ENCODE measurements at places on chromosomes 5 and 9.

- DNase-seq, result peak; percentile 28
Observed at GRCh38 chr5:169980418-169981053, at the start of gene INSYN2B. TSS of gene INSYN2B (minus strand) at chr5:169980495. CDS start at chr5:169883898, 96,597 bp downstream.

DNA sequence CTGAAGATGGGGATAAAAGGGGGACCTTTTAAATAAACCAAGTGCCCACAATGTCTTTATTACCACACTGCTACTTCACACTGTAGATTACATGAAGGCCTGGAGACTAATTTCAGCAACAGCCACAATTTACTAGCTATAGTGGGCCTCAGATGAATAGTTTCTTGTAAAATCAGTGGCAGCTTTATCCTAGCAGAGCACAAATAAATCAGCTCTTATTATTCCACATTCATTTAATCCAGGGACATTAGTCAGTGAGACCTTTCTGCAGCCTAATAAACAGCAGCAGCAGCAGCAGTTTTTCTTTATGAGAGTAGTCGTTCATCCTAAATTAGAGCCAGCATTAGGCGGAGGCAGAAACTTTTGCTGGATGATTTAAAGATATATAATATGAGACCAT, 542.3 kb downstream of the PSAT1 start:
- DNase-seq, result no peak

GRCh38 chr9:69444791-69445190, 119.8 kb downstream of the ENTREP1 start:
- DNase-seq, result no peak

DNA sequence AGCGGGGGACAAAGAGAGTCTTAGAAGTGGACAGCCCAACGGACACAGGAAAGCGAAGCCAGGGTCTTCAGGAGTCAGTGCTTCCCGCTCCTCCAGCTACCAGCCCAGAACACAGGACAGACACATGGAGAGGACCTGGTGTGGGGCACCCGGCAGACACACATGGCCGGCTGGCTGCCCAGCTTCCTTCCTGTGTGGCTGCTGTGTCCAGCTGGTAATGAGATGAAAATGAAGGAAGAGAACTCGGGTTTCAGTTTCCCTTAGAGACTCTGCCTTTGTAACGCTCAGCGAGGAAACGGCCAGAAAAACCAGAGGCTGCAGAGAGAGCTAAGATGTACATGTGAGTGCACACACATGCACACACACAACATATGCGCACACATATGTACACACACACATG, 87.5 kb downstream of the SECISBP2 start:
- DNase-seq, result no peak

DNA sequence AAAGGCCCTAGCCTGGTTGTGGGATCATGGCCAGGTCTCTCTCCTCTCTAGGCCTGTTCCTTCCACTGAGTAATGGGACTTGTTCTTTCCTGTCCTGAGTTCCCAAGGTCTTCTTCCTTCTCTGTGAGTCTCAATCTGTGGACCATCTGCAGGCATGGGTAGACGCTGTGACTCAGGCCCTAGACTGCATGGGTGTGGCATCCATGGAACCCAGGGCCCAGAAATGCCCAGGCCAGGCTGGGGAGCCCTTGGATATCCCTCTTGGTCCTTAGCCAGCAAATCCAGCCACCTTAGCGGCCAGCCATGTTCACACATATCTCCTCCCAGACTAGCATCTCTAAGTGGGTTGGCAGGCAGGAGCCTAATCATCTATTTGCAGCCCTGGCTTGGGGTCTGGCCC, 2.3 kb upstream of the ACSL6 start:
- no peak for DNase-seq

- no peak for DNase-seq
Observed at GRCh38 chr5:172568308-172568910, 72.7 kb upstream of the NEURL1B start.

DNA sequence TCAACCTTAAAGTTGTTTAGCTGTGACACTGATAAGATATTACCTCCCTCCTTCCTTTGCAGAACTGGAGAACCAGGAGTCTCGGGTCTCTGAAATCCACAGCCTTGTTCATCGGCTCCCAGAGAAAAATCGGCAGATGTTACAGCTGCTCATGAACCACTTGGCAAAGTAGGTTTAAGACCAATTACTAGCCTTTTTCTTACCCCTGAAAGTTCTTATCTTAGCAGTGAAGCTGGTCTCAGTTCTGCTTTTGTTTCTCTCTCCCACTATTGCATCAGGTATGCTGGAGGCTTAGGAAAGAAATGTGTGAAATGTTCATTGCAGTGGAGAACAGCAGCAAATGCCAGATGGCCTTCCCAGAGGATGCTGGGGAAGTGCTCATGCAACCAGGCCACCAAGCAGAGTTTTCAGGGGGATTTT, 287.4 kb downstream of the ARHGAP26 start:
- DNase-seq, result no peak

- DNase-seq, result peak; percentile 64
Observed at GRCh38 chr9:86034863-86035734, 64.3 kb downstream of the GOLM1 start.

DNA sequence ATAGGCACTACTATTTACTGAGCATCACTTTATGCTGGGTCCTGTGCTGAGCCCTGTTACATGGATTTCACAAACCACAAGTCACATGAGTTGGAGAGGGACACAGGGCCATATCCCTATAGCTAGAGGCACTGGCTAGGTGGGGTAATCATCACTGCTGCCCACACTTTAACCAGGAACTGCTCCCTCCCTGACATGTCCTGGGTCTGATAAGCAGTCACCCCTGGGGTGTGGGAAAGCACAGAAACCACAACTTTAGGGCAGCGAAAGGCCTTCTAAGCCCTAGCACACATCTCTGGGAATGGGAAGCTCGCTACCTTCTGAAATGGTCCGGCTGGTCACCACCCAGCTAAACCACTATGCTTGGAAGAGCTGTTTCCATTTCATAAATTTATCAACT, 15.0 kb downstream of the TBC1D2 start:
- no peak for DNase-seq

DNA sequence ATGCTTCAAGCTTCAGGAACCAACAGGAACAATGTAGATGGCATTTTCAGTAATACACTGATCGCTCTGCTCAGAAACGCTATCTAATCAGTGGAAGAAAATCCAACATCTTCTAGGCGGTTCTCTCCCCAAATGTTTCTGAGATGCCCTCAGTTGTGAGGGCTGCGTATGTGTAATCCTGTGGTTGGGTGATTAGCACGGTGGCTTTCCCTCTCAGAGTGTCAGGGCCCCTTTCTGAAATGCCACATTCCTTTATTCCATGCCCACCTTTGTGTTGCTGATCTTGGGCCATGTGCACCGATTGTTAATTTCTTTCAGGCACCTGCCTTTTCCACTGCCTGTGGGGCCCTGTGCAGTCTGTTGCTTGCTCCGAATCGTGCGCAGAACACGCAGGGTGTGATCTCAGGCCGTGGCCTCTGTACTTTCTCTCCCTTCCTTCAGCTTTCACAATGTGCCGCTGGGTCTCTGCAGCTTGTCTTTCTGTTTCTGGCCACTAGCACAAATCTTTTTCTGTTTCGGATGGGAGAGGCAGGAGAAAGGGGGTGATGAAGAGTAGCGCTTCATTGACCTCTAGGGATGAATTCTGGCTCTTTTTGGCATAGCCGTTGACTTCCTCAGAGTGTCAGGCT, 324.0 kb downstream of the PARP8 start:
- no peak for DNase-seq

DNA sequence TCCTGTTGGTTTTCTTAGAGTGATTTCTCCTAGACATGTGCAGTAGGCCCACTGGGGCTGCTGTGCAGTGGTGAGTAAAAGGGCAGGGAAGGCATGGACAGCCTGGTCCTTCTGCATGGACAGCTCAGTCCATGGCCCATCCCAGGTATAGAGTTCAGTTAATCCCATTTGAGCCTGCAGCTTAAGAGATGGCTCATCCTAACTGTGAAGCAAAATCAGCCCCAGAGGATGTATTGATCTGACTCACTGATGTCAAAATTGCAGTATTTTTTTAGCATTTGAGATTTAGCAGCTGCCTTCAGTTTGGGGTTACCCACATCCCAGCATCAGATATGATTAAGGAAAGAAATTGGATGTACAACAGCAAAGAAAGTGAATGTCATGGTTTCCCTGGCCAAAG, 93.4 kb downstream of the PDE6A start:
- peak; percentile 26 for DNase-seq

DNA sequence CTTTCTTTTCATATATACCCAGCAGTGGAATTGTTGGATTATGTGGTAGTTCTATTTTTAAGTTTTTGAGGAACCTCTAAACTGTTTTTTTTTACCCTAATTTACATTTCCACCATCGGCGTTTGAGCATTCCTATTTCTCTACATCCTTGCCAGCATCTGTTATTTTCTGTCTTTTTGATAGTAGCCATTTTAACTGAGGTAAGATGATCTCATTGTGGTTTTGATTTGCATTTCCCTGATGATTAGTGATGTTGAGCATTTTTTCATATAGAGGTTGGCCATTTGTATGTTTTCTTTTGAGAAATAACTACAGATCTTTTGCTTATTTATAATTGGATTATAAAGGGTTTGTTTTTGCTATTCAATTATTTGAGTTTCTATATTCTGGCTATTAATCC, 71.7 kb upstream of the TNC start:
- DNase-seq, result no peak

DNA sequence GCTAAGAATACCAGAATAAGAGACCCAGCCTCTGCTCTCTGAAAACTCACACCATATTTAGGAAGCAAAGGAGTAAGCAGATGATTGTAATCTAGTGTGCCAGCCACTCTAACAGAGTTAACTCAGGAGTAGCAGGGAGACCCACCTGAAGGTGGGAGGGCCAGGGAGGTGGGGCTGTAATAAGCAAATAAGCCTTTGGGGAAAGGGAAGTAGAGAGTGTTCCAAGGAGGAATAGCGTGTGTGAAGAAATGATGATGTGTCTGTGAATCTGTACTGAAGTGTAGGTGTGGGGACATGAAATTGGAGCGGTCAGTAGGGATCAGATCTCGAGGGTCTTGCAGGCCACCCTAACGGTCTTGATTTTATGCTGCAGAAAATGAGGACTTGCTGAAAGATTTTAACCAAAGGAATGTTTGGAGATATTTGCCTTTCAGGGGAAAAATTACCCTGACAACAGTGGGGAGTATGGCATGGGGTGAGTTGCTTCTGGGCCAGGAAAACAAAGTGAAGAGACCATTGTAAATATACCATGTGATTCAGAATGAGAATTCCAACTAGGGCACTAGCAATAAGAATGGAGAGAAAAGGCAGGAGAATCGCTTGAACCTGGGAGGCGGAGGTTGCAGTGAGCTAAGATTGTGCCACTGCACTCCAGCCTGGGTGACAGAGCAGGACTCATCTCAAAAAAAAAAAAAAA, 44.1 kb upstream of the FSD1L start:
- DNase-seq, result no peak

DNA sequence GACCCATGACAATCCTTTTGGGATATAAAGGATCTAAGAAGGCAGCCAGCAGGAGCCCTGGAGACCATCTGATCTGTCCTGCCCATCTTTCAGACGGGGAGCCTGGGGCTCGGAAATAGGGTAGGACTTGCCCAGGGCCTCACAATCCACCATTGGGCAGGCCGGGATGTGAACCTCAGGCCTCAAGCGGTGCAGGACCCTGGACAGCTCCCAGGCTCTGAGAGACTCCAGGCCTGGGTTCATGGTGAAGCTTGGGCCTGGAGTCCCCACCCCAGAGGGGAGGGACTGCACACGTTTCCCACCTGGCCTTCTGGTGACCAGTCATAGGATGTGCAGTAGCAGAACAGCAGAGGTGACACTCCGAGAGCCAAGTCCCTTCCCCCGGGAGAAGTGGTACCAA, 36.6 kb upstream of the RAPGEF1 start:
- no peak for DNase-seq

GRCh38 chr9:86924206-86924605, 23.1 kb downstream of the GAS1 start:
- no peak for DNase-seq

GRCh38 chr9:135920256-135920930, 13.0 kb upstream of the CAMSAP1 start:
- no peak for DNase-seq
